ENCODE measurements at places on chromosomes 2 and 18. TPM values are rescaled to one million over a fixed set of nuclear protein-coding genes. Genes with fewer than 3 reads are reported as not detected.

DNA sequence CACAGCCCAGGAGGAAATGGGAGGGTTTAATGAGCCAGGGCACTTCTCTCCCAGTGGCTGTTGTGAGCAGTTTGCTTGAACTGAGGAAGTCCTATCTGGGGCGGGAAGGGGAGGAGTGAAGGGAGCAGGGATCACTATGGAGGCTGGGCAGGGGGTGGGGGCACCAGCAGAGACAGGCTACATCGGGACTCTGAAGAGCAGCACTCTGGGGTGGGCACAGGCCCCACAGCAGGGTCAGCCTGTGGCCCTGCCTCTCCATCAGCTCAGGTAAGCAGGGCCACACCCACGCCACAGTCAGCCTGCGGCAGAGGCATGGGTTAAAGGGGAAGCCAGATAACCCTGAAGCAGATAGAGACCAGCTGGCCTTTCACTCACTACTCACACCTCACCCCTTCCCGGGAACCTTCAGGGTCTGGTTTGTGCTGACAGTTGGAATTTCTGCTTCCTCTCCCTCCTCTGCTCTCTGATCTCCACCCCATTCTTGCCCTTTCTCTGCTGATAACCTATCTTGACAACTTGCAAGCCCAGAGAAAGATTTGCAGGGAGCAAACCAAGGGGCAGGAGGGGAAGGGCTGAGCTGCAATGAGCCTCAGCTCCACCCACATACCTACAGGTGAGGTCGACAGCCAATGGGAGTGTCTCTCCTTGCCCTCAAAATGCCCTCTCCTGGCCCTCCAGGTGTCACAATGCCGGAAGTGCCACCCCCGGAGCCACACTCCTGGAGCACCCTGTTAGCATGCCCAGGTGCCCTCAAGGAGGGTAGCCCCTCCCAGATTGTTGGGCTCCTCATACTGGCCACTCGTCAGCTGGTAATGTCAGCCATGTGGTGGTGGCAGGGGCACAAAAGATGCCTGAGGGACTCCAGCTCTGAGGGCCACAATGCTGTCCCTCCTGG, 3.7 kb downstream of the SIGLEC15 start:
- no peak for DNase-seq

GALNT5 gene
- total RNA-seq, result 25.6 TPM

DNA sequence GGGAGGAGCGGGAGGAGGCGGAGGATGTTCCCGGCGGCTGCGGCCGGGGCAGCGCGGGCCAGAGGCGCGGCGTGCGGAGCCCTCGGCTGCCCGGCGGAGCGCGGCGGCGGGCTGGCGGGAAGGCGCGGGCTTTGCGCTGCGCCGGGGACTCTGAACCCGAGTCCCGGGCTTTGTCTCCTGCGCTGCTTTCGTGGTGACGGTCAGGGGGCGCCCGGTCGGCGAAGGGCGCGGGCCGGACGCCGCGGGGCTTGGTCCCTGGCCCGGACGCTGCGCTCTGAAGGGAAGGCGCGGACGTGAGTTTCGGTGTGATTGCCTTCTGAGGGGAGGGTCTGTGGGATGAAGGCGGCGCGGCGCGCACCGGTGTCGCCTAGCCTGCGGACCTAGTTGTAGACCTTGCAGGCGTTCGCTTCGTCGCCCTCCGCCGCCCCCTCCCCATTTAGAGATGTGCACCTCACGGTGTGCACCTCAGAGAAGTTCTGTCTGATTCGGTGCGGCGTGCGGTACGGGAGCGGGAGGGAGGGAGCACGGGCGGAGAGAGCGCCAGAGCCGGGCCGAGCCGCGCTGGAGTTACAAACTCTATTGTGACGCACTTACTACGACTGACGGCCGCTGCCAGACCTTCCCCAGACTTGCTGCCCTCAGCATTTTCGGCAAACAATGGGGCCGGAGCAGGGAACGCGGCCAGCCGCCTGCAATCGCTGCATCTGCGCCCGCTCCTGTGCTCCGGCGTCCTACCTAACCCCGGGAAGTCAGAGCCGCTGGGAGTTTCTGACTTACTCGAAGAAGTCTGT, 2.1 kb downstream of the BCL2L11 start:
- peak; percentile 77 for DNase-seq

- DNase-seq, result no peak
These were observed 1082.9 kb upstream of the CDH2 start for GRCh38 chr18:29259838-29260237.

DNA sequence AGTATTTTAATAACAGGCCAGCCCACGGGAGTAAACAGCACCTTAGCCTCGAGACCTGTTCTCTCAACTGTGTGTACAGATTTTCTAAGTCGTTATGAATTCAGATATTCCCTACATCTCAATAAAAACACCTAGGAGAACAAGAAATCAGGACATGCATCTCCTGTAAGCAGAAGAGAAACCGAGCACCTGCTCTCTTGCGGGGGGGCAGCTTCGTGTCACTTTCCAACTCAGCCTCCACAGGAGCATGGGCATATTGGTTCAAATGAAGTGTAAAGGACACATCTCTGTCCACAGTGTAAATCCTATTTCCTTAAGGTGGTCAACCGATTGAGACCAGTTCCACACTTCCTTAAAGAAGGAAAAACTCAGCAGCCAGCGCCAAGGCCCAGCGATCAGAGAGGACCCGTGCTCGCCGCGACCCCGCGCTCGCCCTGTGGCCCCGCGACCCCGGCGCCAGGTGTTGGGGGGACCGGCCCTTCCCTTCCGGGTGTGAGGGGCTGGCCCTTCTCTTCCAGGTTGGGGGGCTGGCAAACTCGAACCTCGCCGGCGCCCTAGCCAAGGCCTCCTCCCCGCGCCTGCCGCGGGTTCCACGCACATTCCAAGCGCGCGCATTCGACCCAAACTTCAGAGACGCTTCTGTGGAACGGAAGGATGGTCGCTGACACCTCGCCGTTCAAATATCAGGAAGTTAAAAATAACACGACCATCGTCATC, 652 bp downstream of the SH3YL1 start:
- no peak for DNase-seq

PROM2 gene
- 0.83 TPM for total RNA-seq

NOSTRIN gene
- not detected for total RNA-seq
